ENCODE measurements at places on chromosomes 5 and 9.

DNA sequence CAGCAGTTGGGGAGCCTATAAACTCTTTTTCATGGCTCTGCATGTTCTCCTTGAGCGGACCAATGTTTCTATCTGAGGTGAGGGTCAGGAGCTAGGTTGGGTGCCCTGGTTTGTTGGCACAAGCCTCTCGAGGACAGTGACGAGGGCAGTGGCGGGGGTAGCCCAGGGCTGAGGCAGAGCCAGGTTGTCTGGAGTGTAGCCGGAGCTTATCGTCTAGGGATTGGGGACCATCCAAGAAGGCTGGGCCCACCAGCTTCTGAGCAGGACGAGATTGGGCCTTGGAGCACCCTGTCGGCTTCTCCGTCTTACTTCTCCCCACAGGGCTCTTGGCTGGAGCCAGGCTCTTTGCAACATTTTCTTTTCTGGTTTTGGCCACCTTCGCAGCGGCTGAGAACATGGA lies 13.2 kb upstream of the CCL21 start:
- DNase-seq: no peak

DNA sequence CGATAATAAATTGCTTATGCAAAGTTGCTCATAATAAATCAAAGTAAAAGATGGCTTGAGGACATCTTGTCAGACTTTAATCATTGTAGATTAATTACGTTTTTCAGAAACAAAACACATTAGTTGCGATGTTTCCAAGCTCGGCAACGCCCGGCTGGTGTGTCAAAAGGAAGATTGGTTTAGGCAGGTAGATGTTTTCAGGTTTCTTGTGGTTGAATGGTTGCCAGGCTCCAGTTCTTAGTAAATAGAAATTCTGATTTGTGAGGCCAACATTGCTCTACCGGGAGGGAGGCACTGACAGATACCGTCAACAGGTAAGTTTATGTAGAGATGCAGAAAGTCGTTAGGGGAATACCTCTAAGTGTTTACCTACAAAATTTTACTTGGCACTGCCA lies 280.3 kb downstream of the NPR3 start:
- DNase-seq: no peak

DNA sequence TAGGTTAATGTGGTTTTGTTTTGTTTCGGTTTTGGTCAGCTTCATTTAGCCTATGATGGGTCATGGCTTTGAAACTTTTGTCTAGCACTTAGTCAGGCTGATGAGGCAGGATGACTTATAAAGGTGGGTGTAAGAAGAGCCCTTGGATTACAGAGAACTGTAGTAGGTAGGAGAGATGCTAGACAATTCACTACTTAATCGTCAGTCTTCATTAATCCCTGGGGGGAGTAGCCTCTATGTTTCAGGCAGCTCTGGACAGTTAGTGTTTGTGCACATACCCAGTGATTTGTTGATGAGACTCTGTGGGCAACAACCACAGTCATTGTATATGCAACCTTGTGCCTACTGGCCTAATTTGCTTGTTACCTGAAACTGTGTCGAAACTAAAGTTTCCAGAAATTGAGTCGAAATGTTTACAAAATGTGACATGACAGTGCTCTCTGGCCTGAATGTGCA lies 113.3 kb downstream of the MTREX start:
- no peak for DNase-seq

DNA sequence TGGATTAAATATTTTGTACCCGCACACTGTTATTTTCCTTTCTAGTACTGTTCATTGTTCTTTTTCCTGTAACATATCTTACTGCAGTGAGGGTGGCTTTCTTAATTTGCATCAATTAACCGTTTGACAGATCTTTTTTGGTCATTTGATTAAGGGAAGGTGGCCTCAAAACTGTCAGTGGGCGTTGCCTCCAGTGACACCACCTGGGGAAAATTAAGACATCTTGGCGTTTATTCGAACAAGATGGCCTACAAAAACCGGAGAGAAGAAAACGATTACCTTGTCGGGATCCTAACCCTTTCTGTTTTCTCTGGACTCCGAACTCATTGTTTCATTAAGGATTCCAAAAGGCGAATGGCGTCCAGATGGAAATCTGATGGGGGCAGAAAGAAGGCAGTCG lies 2.0 kb downstream of the BASP1 start:
- DNase-seq: no peak

GRCh38 chr5:171582849-171583248 lies 163.4 kb downstream of the FGF18 start:
- no peak for DNase-seq

GRCh38 chr5:73531356-73531755 lies 33.1 kb downstream of the BTF3 start:
- no peak for DNase-seq

GRCh38 chr9:120876842-120877240 lies at the start of gene PHF19:
Gene PHF19 (minus strand): TSS chr9:120877188. CDS start chr9:120874741, 2,447 bp downstream.
- DNase-seq: no peak

DNA sequence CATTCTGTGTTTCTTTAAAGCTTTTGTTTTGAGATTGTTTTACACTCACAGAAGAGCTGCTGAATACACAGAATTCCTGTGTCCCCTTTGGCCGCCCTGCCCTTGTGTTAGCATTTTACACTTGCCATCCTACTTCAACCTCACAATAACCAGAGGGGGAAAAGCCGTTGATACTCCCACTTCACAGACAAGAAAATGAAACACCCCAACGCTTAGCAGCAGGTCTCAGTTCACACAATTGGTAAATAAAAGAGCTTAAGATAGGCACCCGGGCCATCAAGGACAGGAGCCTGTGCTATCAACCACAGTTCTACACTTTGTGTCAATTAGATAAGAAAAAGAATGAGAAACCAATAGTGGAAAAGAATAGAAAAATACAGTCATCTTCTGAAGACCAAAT lies 178.0 kb downstream of the SYK start:
- DNase-seq: no peak

GRCh38 chr5:154493274-154493673 lies 15.2 kb upstream of the HAND1 start:
- DNase-seq: no peak

DNA sequence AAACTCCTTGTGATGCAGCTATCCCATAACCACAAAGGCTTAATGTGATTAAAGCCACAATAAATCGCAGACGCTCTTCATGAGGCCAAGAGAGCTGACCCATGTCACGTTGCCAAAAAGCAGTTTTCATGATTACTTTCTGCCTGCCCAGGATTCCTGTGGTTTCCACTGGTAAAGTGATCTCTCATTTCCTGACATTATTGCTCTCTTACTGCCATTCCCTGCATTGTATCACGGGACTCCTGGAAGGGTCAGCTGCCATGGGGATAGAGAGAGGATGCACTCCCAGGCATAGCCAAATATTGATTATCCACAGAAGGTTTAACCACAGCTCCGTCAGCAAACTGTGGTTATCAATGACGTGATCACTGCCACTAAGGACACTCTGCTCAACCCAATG lies 103.8 kb upstream of the SLC1A3 start:
- DNase-seq: peak; percentile 85

GRCh38 chr9:87716141-87716540 lies 9.8 kb upstream of the CTSL start:
- no peak for DNase-seq

DNA sequence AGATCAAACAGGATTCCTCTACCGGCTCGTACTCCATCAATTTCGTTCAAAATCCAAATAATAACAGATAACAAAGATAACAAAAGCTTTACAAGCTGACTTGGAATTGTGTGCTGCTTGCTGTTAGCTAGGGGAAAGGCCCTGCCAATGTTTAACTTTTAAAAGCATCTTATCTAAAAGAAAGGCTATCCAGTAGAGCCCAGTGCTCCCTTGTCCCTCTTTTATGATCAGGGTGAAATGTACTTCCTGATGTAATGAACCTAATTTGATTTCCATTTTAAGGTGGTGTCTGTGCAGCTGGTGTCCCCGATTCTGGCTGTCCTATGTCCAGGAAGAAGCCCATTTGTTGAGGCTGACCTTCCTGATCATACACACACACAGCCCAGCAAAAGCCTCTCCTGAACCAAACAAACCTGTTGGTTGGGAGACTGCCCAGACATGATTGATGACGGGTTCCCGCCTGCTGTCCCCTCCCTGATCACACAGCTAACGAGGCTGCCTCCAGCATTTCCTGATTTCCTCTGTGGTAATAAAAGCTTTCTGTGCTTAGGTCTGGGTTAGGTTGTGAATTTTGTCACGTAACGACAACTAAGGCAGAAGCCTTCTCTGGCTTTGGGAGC lies 54.1 kb downstream of the PWWP2A start:
- no peak for DNase-seq

DNA sequence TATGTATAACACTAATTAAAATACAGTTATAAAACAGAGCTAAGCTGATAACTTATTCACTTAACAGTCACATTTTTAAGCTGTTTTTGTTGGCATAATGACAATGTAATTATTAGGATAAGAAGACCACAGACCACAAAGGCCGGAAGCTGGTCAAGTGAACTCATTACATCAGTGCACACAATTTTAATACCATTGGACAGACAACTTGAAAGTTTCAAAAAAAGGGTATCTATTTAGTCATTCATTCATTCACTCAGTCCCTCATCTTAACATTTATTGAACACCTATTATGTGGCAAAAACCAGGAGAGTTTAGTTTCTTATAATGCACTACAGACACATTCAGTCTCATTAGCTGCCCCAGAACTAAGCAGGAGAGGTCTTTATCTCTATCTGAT lies 11.6 kb downstream of the ERP44 start:
- no peak for DNase-seq

DNA sequence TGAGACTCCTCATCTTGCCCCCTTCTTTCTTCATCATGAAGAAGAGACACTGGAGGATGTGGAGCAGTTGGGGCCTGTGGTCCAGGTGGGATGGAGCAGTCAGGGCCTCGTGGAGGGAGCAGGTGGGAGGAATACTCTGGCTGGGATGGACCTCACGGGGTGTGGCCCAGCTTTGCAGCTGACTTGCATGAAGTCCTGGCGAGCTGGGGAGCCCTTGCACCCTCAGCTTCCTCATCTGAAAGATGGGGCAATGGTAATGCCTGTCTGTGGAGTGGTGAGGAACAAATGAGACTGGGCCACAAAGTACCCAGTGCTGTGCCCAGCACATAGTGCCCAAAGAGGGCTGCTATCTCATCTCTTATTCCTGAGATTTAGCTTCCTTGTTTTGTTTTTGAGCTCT lies 91.5 kb downstream of the DAB2IP start:
- no peak for DNase-seq

- DNase-seq: no peak
Observed at GRCh38 chr9:93900971-93901861, 53.9 kb downstream of the BARX1 start.

- DNase-seq: no peak
Observed at GRCh38 chr9:137899551-137900360, 22.2 kb downstream of the CACNA1B start.

- DNase-seq: no peak
Observed at GRCh38 chr5:127941646-127942045, 141.9 kb upstream of the SLC12A2 start.

DNA sequence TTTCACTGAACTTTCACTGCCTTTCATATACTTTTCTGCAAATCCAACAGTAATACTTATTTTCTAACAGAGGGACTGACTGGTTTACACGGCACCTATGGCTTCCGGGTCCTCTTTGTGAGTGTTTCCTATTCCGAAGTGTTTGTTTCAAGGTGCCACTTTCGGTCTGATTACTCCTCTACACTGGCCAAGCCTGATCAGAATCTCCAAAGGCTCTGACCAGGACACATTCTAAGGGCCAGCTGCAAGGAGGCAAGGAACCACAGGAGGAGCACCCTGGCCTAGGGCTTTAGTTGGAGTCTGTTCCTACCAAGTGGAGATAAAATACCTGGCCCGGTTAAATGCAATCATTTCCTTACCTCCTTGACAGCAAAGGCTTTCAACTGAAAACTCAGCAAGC lies 132.1 kb downstream of the GLIS3 start:
- DNase-seq: no peak

- DNase-seq: no peak
Observed at GRCh38 chr9:132012704-132013357, 66.8 kb downstream of the MED27 start.

- DNase-seq: no peak
Observed at GRCh38 chr5:155258161-155258560, 244.6 kb downstream of the KIF4B start.

- DNase-seq: no peak
Observed at GRCh38 chr9:5945112-5945511, 54.4 kb downstream of the MLANA start.

- DNase-seq: no peak
Observed at GRCh38 chr5:33338336-33339110, 102.2 kb upstream of the TARS1 start.

DNA sequence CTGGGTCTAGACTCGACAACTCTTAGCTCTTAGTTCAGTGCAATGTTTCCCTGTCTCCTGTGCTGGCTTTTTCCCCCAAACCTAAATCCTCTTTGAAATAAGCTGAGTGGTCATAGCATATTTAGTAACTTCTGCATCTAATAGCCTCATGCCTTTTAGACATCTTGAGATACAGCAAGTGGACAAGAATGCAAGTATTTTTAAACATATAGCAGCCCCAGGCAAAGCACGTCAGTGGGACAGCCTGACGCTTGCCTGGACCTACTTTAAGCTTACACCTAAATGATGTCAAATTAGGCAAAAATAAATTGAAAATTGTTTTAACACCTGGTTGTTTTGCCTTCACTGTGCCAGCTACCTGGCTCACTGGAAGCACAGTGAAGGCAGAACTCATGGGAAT lies 8.0 kb downstream of the C9 start:
- no peak for DNase-seq

- DNase-seq: no peak
Observed at GRCh38 chr9:89312222-89312571, 1.2 kb downstream of the CKS2 start.

- peak; percentile 40 for DNase-seq
Observed at GRCh38 chr9:99820685-99821395, 845 bp upstream of the NR4A3 start.

GRCh38 chr5:6734243-6734700 lies 21.0 kb downstream of the TENT4A start:
- DNase-seq: no peak

GRCh38 chr5:14730466-14730865 lies 65.9 kb downstream of the OTULIN start:
- no peak for DNase-seq

GRCh38 chr5:36703245-36703860 lies 96.9 kb downstream of the SLC1A3 start:
- DNase-seq: no peak

GRCh38 chr5:31880449-31880848 lies 241.5 kb downstream of the PDZD2 start:
- no peak for DNase-seq

DNA sequence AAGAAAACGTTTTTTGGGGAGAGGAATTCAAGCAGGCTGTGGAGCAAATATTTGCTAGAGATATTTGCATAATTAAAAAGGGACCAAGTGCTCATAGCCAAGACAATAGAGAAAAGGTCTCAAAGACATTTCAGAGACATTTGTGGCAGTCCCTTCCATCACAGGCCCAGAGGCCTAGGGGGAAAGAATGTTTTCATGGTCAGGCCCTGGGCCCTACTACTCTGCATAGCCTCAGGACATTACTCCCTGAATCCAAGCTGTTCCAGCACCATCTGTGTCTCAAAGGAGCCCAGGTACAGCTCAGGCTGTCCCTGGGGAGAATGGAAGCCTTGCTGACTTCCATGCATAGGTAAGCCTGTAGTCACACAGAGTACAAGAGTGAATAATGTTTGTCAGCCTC lies 113.0 kb upstream of the KIF2A start:
- no peak for DNase-seq

- no peak for DNase-seq
Observed at GRCh38 chr5:131260895-131261294, 3.0 kb upstream of the CDC42SE2 start.

- DNase-seq: no peak
Observed at GRCh38 chr9:89420397-89421178, 77.3 kb downstream of the SEMA4D start.

- no peak for DNase-seq
Observed at GRCh38 chr5:9954869-9955268, 294.8 kb downstream of the ATPSCKMT start.
